ENCODE measurements at places on chromosomes 2 and 18.

- no peak for DNase-seq
These were observed 557.1 kb downstream of the TNS1 start for GRCh38 chr2:217445723-217446122.

GRCh38 chr2:8974016-8974415, 29.5 kb downstream of the MBOAT2 start:
- no peak for DNase-seq

GRCh38 chr2:128654408-128654807, 335.7 kb upstream of the HS6ST1 start:
- no peak for DNase-seq

DNA sequence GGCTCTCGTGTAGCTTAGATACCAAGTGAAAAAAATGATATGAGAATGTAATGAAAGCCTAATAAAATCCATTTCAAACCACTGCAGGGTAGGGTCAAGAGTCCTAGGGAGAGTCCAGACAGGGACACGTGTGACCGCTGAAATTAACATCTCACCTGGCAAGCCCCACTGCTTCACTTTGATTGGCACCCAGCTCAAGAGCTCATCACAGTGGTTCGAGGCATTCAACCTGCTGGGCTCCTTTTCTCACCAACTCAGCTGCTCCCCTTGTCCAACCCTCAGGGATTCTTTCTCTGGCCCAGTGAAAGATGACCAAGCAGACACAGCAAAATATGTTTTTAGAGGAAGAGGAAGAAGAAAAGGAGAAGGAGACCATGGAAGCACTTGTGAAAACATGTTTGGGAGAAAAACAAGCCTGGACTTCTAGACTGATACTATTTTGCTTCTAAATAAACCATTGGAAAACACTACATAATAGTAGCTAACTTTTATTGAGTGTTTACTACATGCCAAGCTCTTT, 49.2 kb upstream of the CREB1 start:
- no peak for DNase-seq

- DNase-seq = no peak
These were observed 25.3 kb downstream of the MYO1B start for GRCh38 chr2:191270306-191271161.

GRCh38 chr2:120910956-120911951, 175.6 kb downstream of the GLI2 start:
- DNase-seq = no peak

DNA sequence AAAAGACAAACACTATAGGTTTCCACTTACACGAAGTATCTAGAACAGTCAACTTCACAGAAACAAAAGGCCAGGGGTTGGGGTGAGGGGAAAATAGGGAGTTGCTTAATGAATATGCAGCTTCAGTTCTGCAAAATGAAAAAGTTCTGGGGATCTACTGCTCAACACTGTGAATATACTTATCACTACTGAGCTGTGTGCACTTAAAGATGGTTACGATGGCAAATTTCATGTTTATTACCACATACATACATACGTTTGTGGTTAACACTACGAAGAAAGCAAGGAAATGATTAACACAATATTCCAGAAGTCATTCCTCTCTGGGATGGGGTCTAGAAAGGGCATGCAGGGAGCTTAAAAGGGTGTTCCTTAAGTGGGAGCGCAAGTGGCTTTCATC, 19.3 kb downstream of the MBOAT2 start:
- no peak for DNase-seq

- no peak for DNase-seq
These were observed 56.1 kb downstream of the PRKRA start for GRCh38 chr2:178394859-178395258.

GRCh38 chr2:45382744-45383143, 228.3 kb downstream of the SRBD1 start:
- DNase-seq = no peak

GRCh38 chr2:177073611-177074010, 139.0 kb upstream of the HNRNPA3 start:
- DNase-seq = no peak

GRCh38 chr18:64592246-64592645, 443.4 kb upstream of the LINC00305 start:
- no peak for DNase-seq

- DNase-seq = no peak
These were observed 221.6 kb downstream of the GBX2 start for GRCh38 chr2:235946590-235946989.

GRCh38 chr2:133640103-133640502, 71.8 kb upstream of the NCKAP5 start:
- DNase-seq = no peak

DNA sequence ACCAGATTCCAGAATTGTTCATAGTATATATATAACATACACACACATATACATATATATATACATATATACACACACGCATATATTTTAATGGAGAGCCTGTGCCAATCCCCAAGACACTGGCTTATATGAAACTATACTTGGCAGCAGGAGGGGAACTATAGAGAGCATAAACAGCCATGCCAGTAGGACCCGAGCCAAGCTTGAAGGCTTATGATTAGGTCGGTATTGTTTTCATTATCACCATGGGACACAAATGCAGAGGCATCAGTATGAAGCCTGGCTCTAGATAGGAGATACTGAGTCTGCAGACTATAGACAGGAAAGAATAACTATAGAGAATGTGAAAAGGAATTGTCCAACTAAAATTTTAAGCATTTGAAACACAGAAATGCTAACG, 181.2 kb downstream of the VWC2L start:
- no peak for DNase-seq

DNA sequence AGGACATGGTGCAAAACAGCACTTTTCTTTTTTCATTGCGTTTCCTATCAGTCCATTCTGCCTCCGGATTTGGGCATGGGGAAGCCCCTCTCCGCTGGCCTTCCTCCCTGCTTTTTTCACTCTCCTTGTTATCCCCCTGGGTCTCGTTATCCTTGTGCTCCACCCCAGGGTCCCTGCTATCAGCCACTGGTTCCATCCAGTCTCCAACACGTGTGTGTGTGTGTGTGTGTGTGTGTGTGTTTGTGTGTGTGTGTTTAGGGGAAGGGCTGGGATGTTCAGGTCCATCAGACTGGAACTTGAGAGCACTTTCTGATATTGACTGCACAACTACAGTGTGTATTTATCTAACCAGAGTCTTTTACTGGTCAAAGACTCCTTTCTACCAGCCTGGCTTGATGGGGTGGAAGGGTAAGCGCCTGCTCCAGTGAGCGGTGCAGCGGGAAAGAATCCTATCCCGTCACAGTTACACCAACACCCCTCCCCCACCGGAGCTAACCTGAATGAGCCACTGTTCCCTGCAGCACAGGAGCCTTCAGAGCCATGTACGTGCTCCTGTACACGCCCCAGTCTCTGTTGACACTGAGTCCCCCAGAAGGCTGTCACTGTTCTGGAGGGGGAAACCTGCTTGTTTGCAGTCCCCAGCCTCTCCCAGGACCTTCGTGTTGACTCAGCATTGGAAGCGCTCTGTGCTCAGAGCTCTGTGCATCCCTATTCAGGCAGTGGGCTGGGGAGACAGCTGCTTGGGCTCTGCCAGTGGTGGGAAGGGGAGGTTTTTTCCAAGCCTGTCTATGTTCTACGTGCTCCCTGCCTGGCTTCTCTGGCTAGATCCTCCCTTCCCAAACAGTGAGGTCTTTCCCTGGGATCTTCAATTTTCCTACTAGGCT, 4.6 kb downstream of the INHA start:
- no peak for DNase-seq

DNA sequence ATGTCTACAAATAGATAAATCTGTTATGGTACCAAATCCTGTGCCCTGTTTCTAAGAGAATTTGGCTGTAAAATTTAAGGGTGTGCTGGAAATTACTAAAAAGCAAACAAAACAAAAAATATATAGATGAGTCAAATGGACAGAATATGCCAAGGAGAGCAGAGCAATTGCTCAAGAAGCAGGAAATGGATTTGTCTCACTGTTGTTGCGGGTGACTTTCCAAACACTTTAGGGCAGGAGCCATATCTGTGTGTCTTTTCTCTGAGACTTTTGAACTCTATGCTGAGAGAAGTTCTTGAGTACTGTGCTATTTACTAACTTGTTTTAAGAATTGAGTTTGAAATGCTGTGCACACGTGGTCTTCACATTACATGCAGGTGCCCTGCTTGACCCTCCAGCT, 221.7 kb downstream of the PHLPP1 start:
- no peak for DNase-seq

- DNase-seq = no peak
These were observed 81.4 kb downstream of the MYCN start for GRCh38 chr2:16021611-16022363.

DNA sequence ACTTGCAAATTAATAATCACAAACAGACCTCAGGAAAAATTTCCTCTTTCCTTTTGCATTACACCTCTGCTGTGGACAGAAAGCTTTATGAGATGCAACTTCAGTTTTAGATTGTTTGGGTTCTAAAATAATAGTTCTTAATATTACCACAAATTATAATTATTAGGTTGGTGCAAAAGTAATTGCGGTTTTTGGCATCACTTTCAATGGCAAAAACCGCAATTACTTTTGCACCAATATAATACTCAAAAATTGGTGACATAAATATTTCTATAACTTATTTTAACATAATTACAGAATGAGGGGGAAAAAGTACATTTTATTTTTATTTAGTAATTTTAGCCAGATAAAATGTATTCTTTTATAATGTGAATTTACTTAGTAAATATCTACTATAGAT, 804.4 kb upstream of the FAM98A start:
- no peak for DNase-seq

GRCh38 chr2:10316336-10316735, 13.6 kb downstream of the HPCAL1 start:
- DNase-seq = no peak

- no peak for DNase-seq
These were observed 11.4 kb downstream of the ID2 start for GRCh38 chr2:8693157-8693821.

DNA sequence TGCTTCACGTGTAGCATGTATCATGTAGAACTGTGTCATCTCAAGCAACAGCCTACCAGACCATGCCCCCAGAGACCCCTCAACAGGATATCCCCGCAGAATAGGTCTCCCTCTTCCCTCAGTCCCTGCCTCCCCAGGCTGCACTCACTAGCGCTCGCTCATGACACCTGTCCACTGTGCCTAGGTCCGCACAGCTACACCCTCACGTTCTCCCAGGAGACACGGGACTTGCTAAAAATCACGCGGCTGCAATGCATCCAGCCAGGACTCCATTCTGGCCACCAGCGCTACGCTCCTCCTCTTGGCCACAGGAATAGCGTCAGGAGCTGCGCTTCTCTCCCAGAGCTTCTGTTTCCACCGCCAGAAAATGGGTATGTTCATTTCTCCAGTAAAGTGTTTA, 2.5 kb downstream of the PXDN start:
- DNase-seq = no peak

DNA sequence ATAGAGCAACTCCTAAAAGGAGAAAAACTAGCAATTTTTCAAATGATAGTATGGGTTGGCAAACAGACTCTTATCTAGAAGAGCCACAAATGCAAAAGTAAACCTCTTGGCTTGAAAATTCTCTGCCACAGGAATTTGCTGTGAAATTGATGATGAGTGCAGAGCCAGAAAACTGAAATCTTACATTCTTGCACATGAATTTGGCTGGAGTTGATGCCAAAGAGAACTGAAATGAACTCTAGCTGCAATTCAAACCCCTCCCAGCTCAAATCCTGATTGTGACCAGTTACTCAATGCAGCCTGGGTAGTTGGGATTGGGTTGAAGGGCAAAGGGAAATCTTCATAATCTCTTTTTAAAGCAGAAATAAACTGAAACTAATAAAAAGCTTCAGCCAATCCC, 266.6 kb downstream of the PDE11A start:
- DNase-seq = no peak

- DNase-seq = no peak
These were observed 108.3 kb downstream of the ARL4C start for GRCh38 chr2:234388591-234388990.

DNA sequence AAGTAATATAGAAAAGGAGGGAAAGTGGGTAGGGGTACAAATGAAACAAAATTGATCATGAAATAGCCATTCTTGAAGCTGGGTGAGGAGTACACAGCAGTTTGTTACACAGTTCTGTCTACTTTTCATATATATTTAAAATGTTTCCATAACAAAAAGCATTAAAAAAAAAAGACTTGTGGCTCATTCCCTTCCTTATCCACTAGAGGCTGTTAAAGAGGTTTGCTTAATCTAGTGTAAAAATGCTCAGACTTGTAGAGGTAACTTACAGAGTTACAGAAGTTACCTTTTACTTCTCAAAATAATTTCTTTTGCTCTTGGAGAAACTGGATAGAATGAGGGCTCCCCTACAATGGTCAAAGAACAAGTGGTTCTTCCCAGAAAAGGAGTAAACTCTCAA, 8.1 kb upstream of the WIPF1 start:
- DNase-seq = no peak

- no peak for DNase-seq
These were observed 5.1 kb downstream of the HNMT start for GRCh38 chr2:137969418-137969765.

DNA sequence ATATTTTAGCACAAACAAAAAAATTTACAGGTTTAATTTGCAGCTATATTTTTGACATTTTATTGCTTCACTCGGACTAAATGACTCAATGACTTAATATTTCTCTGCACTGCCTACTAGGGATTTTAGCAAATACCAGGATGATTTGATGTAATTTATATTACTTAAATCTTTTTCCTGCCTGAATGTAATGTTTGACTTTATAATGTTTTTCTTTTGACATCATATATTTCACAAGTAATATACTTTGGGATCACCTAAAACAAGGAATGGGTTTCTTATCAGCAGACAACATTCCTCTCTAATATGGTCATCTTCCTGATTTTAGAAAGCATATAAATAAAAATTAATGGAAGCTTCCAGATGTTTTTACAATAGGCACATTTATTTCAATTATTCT, 253.2 kb upstream of the EPC2 start:
- DNase-seq = no peak

DNA sequence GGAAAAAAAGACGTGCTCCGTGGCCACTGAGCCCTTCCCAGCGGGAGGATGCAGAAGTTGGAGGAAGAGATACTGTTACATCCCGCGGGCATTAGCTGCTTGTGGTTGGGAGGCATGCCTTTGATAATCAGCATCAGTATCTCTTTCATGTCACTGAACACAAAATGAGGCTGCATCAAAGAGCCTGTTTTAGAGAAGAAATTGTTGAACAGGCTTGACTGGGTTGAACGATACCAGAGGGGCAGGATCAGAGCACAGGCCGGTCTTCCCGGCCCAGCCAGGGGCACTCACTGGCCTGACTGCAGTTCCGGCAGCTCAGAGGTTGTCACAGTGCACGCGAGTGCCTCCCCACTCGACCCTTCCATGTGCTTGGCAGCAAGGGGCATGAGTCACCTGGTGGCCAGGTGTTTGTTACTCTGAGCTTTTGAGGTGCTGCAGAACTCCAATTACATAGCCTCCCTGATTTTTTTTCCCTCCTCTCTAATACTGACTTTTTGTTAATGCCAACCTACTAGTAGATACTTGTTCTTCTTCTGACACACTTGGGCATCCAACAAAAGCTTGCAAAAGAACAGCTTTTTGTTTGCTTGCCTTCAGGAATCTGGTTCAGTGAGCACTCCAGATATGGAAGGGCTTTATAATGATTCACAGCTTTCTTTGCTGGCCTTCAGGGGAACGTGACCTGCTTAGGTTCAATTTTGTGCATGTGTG, 121.6 kb downstream of the VAPA start:
- DNase-seq = no peak
